ENCODE measurements at places on chromosomes 4 and X.

- DNase-seq, result no peak
Observed at GRCh38 chr4:159564615-159565014, 461.7 kb downstream of the RAPGEF2 start.

DNA sequence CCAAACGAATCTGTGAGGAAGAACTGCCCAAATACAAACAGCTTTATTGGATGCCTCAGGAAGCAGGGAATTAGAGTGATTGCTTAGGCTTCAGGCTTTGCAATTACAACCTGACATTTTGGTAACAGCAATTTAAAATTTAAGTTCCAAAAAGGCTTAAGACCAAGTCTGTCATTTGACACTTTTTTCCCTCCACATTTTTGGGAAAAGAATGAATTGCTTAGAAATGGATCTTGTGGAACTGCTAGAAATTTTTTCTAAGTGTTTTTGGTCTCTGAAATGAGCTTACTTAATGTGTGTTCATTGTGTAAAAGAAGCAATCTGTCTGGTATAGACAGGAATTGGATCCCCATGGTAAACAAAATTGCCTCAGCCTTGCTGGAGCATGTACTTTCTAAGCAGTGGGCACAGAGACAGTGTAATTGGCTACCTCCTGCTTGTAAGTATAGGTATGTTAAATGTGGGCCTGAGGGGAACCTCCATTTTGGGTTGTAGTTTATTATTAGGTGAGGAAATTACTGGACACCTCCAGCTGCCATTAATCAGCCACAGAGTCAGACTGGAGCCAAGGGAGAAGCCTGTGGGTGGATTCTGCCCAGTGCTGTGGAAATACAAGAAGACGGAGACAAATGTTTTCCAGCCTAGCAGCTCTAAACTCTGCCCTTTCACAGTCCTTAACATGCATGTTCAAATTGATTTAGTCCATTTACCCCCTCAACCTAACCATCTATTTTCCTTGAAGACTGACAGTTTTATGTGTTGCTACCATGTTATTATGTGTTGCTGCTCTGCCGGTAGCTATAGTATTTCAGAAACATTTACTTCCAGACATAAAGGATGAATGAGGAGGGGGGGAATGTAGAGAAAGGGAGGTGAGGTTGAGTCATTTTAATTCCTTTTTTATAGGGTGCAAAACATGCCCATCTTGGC, 473.0 kb downstream of the SPRY1 start:
- DNase-seq, result no peak

DNA sequence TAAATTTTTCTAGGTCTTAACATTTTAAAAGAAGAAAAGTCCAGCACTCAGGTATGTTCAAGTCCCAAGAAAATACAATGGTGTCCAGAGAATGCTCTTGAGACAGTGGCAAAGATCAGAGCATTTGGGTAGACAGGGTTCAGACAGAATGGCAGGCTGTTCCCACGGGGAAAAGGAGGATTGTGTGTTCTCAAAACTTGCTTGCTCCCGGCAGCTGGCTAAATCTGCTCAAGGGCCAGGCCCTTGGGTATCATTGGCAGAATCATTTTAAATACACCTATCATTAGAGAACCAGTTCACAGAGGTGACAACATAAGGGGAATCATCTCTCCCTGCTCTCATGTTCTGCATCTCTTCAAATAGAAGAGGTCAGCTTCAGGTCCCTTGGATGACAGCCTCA, 456.3 kb downstream of the DTHD1 start:
- no peak for DNase-seq

GRCh38 chr4:81518762-81519426, 47.2 kb upstream of the RASGEF1B start:
- DNase-seq, result no peak

GRCh38 chrX:10071451-10072144, 85.2 kb upstream of the CLCN4 start:
- DNase-seq, result no peak

- no peak for DNase-seq
Observed at GRCh38 chr4:185623444-185624258, 88.3 kb upstream of the PDLIM3 start.

GRCh38 chr4:13722649-13723048, 95.1 kb upstream of the BOD1L1 start:
- no peak for DNase-seq

GRCh38 chr4:42101446-42101975, 50.9 kb downstream of the BEND4 start:
- no peak for DNase-seq

DNA sequence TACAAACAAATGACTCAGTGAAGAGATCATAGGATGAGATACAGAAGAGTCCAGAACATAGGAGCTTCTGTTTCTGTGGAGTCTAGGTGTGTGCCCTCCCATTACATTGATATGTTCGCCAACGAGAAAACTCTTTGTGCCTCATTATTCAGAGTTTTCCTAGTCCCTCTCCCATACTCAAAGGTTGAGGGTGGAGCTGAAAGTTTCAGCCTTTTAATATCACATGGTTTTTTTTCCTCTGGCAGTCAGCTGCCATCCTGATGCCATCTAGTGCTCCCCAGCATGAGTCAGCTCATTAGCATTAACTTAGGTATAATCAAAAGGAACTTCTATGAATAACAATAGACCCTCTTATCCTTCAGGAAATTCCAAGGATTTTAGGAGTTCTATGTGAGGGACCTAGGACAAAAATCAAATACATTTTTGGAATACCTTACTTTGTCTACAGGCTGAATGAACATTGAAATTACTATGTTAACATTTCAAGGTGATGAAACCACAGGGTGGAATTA, 559.6 kb upstream of the AMOT start:
- no peak for DNase-seq

- DNase-seq, result no peak
Observed at GRCh38 chr4:6362243-6362885, 92.7 kb downstream of the WFS1 start.

DNA sequence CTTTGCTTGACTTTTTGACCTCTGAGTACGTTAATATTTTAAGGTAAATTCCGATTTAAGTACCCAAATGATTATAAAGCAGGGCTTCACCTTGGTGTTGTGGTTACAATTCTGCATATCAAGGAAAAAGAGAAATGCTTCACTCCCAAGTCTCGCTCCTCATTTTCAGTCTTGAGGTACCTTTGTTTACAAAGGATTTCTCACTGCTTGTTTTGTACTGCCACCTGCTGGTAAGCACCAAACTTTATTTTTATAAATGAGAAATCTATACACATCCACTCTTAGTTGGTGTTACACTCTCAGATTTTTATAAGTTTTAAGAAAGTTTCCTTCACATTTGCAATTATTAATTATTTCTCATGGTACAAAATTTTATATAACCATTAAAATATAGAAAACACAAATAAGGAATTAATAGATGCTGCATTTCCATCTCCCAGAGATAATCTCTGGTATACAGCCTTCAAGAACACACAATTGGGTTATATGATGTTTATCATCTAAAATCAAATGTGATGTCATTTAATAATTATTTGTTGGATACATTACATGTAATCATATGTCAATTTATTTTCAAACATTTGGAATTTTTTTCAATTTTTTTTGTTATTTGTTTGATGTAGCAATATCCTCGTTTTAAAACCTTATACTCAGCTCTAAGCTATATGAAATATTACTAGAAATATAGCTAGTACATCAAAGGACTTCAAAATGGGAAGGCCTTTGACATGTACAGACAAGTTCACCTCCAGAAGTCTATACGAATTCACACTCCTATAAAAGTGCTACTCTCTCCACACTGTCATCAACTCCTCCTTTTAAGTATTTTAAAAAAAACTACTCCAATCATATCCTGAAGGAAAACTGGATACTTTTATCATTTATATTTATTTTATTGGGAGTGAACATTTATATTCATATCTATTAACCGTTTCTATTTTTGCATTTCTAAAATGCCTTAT, 179.9 kb downstream of the KCNIP4 start:
- no peak for DNase-seq

DNA sequence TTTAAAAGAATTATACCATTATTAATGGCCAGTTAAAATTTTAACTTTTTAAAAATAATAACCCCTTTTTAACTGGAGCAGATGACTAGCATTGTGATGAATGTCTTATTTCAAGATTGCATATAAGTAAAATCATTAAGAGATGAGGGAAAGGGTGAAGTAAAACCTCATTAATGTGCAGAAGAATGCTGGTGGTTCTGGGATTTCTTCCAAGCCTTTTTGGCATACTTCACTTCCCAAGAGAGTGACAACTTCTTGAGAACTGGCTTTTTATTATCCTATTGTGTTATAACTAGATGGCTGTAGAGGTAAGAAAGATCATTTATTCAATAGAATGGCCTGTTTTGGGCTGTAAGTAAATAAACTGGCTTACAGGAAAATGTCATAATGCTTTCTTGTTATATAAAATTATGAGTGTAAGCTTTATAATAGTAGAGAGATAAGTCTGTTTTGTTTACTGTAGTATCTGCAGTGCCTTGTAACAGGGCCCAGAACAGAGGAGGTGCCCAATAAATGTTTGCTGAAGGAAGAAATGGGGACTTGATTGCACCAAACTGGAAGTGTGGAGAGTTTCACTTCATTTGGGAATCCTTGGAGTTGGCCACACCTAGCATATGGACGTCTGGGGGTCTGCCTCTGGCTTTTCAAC, 242.9 kb upstream of the PITX2 start:
- DNase-seq, result no peak

DNA sequence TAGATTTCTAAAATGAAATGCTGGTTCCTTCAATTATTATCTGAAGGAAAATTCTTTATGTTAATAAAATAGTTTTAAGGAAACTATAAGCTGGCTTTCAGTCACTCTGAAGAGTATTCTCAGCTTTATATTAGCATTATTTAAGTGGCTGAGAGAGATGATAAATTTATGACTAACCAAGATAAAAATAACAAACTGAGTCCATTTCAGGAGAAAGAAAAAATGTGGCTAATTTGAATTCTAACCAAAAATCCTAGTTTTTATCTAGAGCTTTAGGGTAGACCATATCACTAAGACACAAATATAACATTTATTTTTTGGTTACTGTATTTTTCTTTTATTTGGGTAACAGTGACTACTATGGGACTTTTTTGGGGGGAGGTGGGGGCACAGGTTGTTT, 59.4 kb upstream of the NAP1L5 start:
- DNase-seq, result no peak

- no peak for DNase-seq
Observed at GRCh38 chrX:97039363-97040029, 155.8 kb downstream of the RPA4 start.

GRCh38 chr4:40976343-40976742, 226.6 kb downstream of the NSUN7 start:
- no peak for DNase-seq

- DNase-seq, result no peak
Observed at GRCh38 chrX:145213504-145213903, 33.8 kb upstream of the SPANXN1 start.

GRCh38 chrX:132924426-132924825, 34.0 kb downstream of the HS6ST2 start:
- no peak for DNase-seq

DNA sequence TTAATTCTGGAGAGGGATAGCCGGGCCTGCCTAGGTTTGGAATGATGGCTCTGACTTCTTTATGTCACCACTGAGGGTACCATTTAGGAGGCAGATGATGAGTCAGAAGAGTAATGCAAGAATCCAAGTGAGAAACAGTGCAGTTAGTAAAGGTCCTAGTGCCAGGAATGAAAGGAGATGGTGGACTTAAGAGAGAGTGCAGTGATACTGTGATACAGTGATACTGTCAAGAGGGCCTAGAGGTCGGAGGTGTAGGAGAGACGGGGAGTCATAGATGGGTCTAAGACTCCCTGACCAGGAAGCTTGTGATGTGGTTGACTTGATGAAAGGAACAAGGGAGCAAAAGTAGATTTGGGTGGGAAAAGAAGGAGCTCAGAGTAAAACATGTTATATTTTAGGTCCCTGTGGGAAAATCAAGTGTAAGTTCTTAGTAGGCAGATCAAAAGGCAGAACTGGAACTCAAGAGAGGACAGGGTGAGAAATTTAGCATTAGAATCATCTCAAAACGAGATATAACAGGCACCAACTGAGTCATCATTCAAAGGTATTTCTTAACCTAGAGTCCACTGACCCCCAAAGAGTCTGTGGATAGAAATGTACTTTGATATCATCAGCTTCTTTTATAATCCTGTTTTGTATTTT, 85.0 kb downstream of the NFKB1 start:
- DNase-seq, result no peak

GRCh38 chrX:151985955-151986354, 11.5 kb upstream of the GABRE start:
- DNase-seq, result no peak

DNA sequence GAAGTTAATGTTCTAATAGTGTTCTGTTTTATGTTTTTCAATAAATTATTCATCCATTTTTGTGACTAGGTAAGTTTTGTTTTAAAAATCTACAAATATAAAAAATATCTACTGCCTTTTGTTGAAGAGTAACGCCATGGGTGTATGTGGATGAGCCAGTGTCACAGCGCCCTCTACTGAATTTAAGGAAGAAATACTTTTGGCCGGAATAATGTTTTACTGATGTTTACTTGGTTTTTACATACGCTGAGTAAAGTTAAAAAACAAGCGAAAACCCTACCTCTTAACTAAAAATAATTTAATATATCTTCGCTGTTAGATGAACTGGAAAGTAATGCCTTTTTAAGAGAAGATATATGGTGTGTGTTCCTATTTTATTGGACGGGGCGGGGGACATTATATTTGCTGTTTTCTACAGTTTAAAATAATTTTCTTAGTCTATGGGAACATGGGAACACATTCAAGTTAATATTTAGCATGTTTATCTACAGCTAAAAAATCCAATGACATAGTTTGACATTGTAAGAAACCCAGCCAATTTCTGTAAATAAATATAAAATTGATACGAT, 86.1 kb downstream of the CPE start:
- no peak for DNase-seq

DNA sequence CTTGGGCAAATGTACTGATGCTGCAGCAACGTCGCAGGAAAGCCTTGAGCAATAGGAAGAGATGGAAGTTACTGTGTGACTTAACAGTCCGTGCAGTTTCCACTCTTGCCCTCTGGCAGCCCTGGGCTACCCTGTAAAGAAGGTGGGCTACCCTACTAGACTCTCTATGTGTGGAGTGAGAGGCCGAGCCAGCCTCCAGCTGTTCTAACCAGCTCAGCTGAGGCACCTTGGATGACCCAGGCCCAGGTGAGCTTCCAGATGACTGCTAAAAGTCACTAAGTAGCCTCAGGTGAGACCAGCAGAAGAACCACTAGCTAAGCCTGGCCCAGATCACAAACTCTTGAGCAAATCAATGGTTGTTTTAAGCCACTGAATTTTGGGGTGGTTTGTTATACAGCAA, 34.9 kb upstream of the PPP2R2C start:
- no peak for DNase-seq

GRCh38 chrX:133444952-133445831, 29.9 kb upstream of the GPC4 start:
- no peak for DNase-seq
